Endothelial cell (in vitro differentiated cells): ENCODE measurements at places on chromosomes 4 and X.

DNA sequence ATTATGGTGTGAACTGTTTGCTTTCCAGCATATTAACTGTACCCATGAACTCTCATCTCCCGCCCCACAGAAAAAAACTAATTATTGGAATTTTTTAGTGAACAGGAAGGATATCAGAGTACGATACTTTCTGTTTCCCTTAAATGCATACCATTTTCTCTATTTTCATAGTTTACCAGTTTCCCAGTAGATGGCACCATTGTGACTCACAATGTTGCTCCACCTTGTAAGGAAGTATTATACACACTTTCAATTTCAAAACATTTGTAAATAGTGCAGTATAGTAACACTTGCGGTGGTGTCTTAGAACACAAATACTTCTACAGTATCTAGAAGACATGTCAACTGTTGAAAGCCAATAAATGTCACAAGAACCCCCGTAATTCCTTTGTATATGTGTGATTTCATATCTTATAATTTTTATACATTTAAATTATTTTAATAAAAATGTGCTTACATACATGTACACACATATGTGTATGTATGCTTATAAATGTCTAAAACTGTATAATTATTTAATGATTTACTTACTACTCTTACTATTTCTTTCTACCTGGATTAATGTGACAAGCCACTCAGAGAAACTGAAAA, 167.3 kb downstream of the SLIT2 start:
- H3K4me3 ChIP-seq: no peak overlapping the region
- no peaks in the 10 kb centered on the region for H3K27me3 ChIP-seq
- H3K27ac ChIP-seq: no peak overlapping the region
- H3K4me1 ChIP-seq: no peaks in the 10 kb centered on the region
- H3K36me3 ChIP-seq: no peaks in the 10 kb centered on the region
- no peak for DNase-seq

- no peak overlapping the region for H3K27ac ChIP-seq
- peaks cover 4% of the 10 kb centered on the region for H3K27me3 ChIP-seq
- H3K4me1 ChIP-seq: peaks cover 3% of the 10 kb centered on the region
- H3K4me3 ChIP-seq: no peak overlapping the region
Measured at GRCh38 chr4:41013746-41014145, 200.6 kb downstream of the APBB2 start.

DNA sequence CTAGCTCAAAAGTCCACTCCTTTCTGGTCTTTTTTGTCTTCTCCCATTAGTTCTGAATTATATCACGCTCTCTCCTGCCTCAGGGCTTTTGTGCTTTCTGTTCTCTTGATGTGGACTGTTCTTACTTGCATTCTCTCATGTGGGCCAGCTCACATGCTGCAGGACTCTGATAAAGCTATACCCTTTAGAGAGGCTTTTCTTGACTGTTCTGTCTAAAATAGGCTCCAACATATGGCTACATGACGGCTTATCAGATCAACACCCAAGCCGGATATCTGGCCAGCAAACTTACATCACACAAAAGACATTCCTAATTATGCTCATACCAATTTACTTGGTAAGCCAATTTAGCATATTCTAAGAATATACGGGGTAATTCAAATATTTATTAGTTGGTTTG, 1494.5 kb downstream of the TECRL start:
- no peak overlapping the region for H3K4me3 ChIP-seq
- H3K36me3 ChIP-seq: no peaks in the 10 kb centered on the region
- DNase-seq: no peak
- H3K4me1 ChIP-seq: no peaks in the 10 kb centered on the region

GRCh38 chrX:17833954-17834353, 27.1 kb downstream of the RAI2 start:
- peaks cover 3% of the 10 kb centered on the region for H3K4me1 ChIP-seq
- H3K36me3 ChIP-seq: no peaks in the 10 kb centered on the region
- DNase-seq: no peak
- H3K27me3 ChIP-seq: peaks cover 5% of the 10 kb centered on the region
- H3K27ac ChIP-seq: no peak overlapping the region
- H3K4me3 ChIP-seq: no peak overlapping the region

GRCh38 chr4:188661502-188661901, 522.3 kb downstream of the TRIML1 start:
- no peaks in the 10 kb centered on the region for H3K4me1 ChIP-seq
- no peak overlapping the region for H3K27ac ChIP-seq
- no peaks in the 10 kb centered on the region for H3K27me3 ChIP-seq
- no peaks in the 10 kb centered on the region for H3K36me3 ChIP-seq
- DNase-seq: no peak

DNA sequence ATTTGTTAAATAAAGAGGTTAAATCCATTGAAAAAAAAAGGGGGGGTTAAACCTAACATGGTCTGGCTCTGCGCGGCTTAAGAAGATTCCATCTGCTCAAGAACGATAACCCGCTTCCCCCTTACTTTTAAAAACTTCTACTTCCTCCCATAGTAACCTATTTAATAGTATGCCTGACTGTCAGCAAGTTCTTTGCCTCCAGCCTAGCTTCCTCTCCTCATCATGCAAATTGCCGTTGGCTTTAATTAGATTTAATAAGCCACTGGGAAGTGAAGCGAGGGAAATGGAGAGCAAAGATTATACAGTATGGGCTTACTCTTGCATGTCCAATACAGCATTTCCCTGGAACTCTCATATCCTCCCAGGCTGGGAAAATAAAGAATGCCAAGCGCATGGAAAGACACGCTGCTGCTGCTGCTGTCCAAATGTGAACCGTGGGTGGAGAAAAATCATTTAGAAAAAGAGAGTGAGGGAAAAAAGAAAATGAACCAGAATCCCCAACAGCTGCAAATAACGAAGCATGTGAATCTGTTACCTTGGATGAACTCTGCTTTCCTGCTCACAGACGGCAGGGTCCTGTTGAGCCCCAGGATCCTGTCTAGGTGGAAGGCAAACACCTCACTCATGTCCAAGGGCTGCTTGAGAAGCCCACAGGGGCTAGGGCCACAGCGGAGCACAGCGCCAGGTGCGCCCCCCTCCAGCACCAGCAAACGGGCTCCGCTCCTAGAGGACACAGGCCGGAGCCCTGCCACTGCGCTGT, 2.7 kb downstream of the GASK1B start:
- peaks cover 53% of the 10 kb centered on the region for H3K4me1 ChIP-seq
- peaks cover 1% of the 10 kb centered on the region for H3K27me3 ChIP-seq
- H3K27ac ChIP-seq: no peak overlapping the region
- peak overlapping the region; percentile 88 for H3K4me3 ChIP-seq
- DNase-seq: no peak
- peaks cover 15% of the 10 kb centered on the region for H3K36me3 ChIP-seq

GRCh38 chrX:143340190-143340589, 177.1 kb downstream of the SPANXN3 start:
- no peaks in the 10 kb centered on the region for H3K27me3 ChIP-seq
- no peak for DNase-seq
- H3K27ac ChIP-seq: no peak overlapping the region
- H3K36me3 ChIP-seq: no peaks in the 10 kb centered on the region

GRCh38 chrX:107825698-107826237, at the start of gene MID2:
TSS of gene MID2 (plus strand) at chrX:107825866. CDS start at chrX:107826427, 561 bp downstream.
- H3K27ac ChIP-seq: no peak within 1 kb of the TSS
- DNase-seq: peak; percentile 21
- H3K27me3 ChIP-seq: peaks cover 1% of the 10 kb centered on the region
- peaks cover 11% of the 10 kb centered on the region for H3K4me1 ChIP-seq
- H3K36me3 ChIP-seq: no peaks in the 10 kb centered on the region

GRCh38 chrX:96979766-96980165, 96.1 kb downstream of the RPA4 start:
- peaks cover 3% of the 10 kb centered on the region for H3K4me1 ChIP-seq
- H3K27ac ChIP-seq: no peak overlapping the region

GRCh38 chr4:78556665-78557064, 5.1 kb downstream of the ANXA3 start:
- peaks cover 13% of the 10 kb centered on the region for H3K4me1 ChIP-seq
- DNase-seq: no peak
- peaks cover 10% of the 10 kb centered on the region for H3K36me3 ChIP-seq

- H3K27ac ChIP-seq: no peak overlapping the region
- H3K27me3 ChIP-seq: no peaks in the 10 kb centered on the region
- no peaks in the 10 kb centered on the region for H3K36me3 ChIP-seq
- H3K4me1 ChIP-seq: peaks cover 4% of the 10 kb centered on the region
- no peak overlapping the region for H3K4me3 ChIP-seq
Measured at GRCh38 chrX:20685652-20686051, 418.9 kb upstream of the RPS6KA3 start.

GRCh38 chr4:156347412-156348075, 393.9 kb upstream of the CTSO start:
- no peak overlapping the region for H3K27ac ChIP-seq
- no peaks in the 10 kb centered on the region for H3K36me3 ChIP-seq
- DNase-seq: no peak
- no peaks in the 10 kb centered on the region for H3K4me1 ChIP-seq
- no peaks in the 10 kb centered on the region for H3K27me3 ChIP-seq

GRCh38 chrX:152884171-152884570, 13.7 kb upstream of the ZNF185 start:
- DNase-seq: no peak
- H3K4me3 ChIP-seq: no peak overlapping the region
- H3K4me1 ChIP-seq: no peaks in the 10 kb centered on the region
- no peaks in the 10 kb centered on the region for H3K36me3 ChIP-seq
- no peaks in the 10 kb centered on the region for H3K27me3 ChIP-seq

GRCh38 chr4:153025406-153025805, 89.3 kb downstream of the FHDC1 start:
- H3K36me3 ChIP-seq: peaks cover 9% of the 10 kb centered on the region
- no peak overlapping the region for H3K27ac ChIP-seq
- no peaks in the 10 kb centered on the region for H3K4me1 ChIP-seq
- H3K4me3 ChIP-seq: no peak overlapping the region

DNA sequence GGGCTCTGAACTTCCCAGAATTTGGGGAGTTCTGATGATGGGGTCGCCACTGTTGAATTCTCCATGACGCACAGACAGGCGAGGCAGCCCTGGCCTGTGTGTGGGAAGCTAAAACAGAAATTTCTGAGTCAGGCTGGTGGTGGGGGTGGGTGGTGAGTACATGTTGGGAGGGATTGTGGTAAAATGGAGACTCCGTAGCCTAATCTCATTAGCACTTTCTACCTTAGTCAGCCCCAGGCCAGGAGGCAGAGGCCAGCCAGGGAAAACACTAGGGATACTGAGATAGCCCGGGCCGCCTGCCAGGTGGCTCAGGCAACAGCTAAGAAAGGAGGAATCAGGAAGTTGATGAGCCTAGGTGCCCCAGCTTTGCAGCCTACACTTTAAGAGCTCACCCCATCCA, 39.3 kb upstream of the NHSL2 start:
- no peak for DNase-seq
- H3K27ac ChIP-seq: no peak overlapping the region
- H3K4me1 ChIP-seq: peaks cover 14% of the 10 kb centered on the region
- peaks cover 8% of the 10 kb centered on the region for H3K36me3 ChIP-seq

GRCh38 chr4:1038948-1039492, 27.6 kb downstream of the FGFRL1 start:
- peaks cover 6% of the 10 kb centered on the region for H3K27me3 ChIP-seq
- H3K36me3 ChIP-seq: no peaks in the 10 kb centered on the region
- H3K27ac ChIP-seq: no peak overlapping the region
- DNase-seq: no peak
- H3K4me3 ChIP-seq: no peak overlapping the region

DNA sequence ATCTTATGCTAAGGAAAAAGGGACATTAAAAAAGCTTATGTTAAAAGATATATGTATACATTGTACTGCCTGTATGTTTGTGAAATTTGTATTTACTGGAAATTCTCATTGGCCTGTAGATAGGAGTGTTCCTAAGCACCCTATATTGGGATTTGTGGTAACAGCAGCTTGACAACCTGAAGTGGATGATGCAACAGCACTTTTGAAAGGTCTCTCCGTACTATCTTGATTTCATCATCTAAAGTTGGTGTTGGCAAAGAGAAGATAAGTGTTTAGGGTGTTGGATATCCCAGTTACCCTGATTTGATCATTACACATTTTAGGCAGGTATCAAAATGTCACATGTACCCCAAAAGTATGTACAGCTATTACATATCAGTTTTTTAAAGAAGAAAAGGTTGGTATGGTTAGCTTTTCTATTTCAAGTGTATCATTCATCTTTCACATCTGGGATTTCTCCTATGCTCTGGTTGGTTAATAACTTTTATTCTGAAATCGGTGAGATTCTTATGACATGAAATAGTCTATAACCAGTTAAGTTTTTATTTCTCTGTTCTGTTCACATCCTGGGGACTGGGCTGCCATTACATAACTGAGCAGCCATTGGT, 10.3 kb downstream of the HADH start:
- H3K4me3 ChIP-seq: no peak overlapping the region
- H3K27me3 ChIP-seq: no peaks in the 10 kb centered on the region
- H3K4me1 ChIP-seq: peaks cover 6% of the 10 kb centered on the region
- H3K36me3 ChIP-seq: peaks cover 3% of the 10 kb centered on the region
- DNase-seq: no peak

GRCh38 chrX:101337776-101338271, 10.7 kb downstream of the TIMM8A start:
- H3K4me3 ChIP-seq: no peak overlapping the region
- H3K36me3 ChIP-seq: no peaks in the 10 kb centered on the region
- no peak for DNase-seq
- H3K27me3 ChIP-seq: no peaks in the 10 kb centered on the region
- no peak overlapping the region for H3K27ac ChIP-seq

DNA sequence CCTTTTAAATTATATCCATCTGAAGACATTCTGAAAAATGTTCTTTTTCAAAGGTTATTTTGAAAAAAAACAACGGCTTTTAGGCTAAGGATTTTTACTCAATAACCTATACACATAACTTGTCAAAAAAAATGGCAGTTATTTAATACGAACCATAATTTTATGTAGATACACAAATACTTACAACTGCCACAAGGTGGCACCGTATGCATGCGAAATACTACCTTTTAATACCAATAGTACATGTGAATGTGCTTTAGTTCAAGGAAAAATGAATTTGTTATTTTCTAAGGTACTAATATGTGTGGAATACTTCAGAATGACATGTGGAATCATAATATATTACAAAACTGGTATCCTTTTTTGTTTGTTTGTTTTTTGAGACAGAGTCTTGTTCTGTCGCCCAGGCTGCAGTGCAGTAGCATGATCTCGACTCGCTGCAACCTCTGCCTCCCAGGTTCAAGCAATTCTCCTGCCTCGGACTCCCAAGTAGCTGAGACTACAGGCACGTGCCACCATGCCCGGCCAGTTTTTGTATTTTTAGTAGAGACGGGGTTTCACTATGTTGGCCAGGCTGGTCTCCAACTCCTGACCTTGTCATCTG, 4.6 kb upstream of the MAD2L1 start:
- H3K4me3 ChIP-seq: no peak overlapping the region
- no peak overlapping the region for H3K27ac ChIP-seq
- no peak for DNase-seq
- H3K4me1 ChIP-seq: peaks cover 7% of the 10 kb centered on the region
- no peaks in the 10 kb centered on the region for H3K36me3 ChIP-seq
- no peaks in the 10 kb centered on the region for H3K27me3 ChIP-seq

DNA sequence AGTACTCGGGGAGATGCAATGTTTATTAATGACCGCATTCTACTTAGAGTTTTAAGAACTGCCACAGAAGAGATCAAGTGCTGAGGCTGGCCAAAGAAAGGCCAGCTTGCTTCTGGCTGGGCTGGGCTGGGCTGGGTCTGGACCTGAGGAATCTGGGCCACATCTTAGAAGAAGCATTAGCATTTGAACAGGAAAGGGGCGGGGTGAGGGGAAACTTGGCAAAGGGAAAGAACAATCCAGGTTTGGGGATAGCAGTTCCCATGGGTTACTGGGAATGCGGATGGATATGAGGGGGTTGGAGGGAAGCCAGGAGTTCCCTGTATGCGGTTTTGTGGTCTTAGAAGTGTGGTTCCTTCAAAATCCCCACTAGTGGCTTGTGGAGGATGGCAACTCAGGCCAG, 83.3 kb downstream of the CLDN34 start:
- peak overlapping the region; percentile 92 for H3K27ac ChIP-seq
- DNase-seq: peak; percentile 17
- H3K27me3 ChIP-seq: peaks cover 4% of the 10 kb centered on the region
- H3K4me1 ChIP-seq: peaks cover 31% of the 10 kb centered on the region
- peaks cover 6% of the 10 kb centered on the region for H3K36me3 ChIP-seq
